ENCODE measurements at places on chromosomes 16 and 17.
A peak's percentile ranks its signal among the peaks of the same experiment; 100 is the strongest.

GRCh38 chr17:34578016-34578415, 1.4 kb upstream of the TMEM132E start:
- no peak for DNase-seq

GRCh38 chr17:79038545-79039135, 14.7 kb downstream of the C1QTNF1 start:
- DNase-seq, result peak; percentile 89

- no peak for DNase-seq
These were observed 93.6 kb upstream of the NOG start for GRCh38 chr17:56499799-56500388.

DNA sequence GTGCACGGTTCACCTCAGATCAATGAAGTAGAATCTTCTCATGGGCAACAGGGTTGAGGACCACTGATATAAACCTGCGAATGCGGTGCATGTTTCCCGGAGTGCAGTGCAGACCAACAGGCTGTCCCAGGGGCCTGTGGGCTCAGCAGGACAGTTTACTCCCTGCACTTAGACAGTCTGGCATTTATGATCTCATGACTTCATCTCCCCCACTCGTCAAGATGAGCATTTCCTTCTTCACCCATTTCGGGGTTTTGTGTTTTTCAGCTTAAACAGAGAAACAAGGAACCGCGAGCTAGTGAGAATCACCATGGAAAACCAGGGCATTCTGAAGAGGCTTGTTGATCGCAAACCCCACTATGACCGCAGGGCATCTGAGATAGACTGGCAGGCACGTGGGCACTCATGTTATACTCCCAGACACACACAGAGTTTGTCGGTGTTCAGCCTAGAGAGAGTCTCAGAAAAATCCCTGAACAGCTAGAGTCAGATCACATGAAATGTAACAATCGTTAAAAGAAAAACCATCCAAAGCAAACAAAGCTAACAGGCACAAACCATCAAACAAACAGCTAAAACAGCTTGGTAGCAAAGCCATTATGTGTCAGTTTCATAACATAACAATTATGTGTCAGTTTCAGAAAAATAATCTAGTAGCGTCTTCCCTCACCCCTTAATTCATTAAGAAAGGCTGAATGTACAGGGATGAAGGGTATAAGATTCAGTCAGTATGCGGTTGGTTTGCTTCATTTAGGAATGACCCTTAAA, 2.9 kb downstream of the CFAP97D1 start:
- no peak for DNase-seq

All from GM03348 (cell line).